ENCODE measurements at places on chromosomes 1 and 21.

GRCh38 chr21:44527156-44527982 is 12.6 kb downstream of the KRTAP10-1 start:
- DNase-seq, result no peak

DNA sequence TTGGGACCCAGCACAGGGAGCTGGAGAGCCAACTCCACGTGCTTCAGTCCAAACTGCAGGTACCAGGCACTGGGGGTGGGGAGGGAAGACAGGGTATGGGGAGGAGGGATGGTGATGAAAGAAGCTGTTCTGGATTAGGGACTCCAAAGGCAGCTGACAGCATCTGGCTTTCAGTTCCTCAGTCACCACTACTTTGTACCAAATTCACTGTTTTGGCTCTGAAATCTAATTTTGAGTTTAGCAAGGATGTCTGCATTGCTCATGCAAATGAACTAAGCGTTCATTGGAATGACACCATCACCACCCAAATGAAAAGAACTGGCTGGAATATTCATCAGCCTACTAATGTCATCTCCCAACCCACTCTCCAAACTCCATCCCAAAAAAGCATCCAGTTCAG is 8.7 kb downstream of the C1orf74 start:
- no peak for DNase-seq

DNA sequence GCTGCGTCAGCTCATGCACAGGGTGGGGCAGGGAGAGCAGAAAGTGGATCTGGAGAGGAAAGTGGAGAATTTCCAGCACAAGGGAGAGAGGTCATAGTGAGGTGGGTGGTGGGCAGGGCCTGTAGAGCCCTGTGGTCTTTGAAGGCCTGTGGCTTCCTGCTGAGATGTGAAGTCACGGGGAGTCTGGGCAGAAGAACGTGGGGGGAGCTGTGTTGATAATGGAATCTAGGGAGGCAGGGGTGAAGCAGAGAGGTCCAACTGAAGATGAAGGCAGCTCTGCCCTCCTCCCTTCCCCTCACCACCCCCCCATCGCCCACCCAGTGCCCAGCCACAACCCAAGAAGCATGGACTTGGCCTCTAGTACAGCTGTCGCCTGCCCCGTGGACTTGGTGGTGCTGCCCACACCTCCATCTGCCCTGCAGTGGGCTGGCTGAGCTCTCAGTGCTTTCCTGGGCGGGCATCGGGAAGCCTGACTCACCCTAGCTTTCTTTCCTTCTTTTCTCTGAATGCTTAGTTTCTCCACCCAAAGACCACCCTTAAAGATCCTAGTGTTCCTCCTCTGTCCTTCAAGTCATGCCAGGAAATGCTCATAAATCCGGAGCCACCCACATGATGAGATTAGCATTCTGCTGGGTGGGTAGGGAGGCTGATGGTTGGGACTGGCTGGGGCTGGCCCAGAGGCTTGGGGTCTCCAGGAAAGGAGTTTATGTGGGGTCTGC is 186.1 kb downstream of the TRABD2B start:
- no peak for DNase-seq

- DNase-seq, result no peak
These were observed 23.9 kb upstream of the KCTD3 start for GRCh38 chr1:215543191-215543606.

DNA sequence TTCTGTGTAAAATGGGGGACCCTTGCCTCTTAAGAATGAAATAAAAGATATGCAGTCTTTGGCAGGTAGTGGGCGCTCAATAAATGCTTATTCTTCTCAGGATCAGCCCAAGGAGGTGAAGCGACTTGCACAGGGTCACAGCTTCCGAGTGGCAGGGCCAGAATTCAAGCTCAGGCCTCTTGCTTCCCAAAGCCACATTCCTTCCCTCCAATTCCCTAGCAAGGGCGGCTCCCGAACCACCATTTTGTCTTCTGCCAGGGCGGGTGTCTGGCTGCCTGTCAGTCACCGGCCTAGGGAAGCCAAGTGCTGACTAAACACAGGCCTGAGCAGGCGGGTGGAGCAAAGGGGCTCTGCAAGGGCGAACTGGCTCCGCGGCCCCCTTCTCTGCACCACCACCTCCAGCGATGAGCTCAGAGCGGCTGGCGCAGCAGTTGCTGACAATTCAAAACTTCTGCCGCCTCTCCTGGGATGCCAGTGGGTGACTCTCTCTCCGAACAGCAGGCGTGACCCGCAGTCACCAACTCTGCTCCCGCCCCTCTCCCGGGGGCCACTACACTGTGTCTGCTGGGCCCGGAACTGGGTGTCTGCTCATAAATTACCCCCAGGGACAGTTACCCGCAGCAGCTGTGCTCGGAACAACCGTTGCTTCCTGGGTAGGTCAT is 10.8 kb downstream of the GPR3 start:
- no peak for DNase-seq

GRCh38 chr1:25100151-25100833 is 132.0 kb downstream of the SYF2 start:
- DNase-seq, result no peak

GRCh38 chr1:10105484-10105883 is 72.7 kb downstream of the UBE4B start:
- DNase-seq, result no peak

DNA sequence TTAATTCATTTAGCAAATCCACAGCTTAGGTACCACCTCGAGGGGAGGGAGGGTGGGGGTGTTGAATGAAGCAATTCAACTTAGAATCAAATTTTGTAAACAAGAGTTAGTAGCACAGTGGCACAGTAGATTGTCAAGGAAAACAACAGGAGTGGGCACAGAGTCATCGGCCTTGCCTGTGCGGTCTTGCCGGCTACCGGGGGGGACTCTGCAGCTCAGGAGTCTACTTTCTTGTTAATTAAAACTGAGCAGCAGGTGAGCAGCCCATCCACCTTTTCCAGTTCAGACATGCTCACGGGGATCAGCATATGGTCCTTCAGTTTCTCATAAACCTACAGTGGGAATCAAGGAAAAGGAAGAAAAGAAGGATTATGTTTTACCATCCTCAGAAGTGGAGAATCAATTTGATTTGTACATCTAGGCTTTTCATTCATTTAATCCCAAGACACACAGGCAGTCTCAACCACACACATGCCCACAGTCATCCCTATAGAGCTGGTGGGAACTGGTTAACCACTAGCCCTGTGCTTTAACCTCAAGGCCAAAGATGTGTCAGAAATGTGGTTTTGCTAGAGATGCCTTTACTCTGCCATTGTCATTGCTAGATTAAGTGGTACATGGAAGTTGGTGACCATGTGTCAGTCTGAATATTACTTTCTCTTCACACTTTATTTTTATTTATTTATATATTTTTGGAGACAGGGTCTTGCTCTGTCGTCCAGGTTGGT is 45.0 kb upstream of the BCL10 start:
- no peak for DNase-seq

- DNase-seq, result no peak
These were observed 74.4 kb downstream of the CAMTA1 start for GRCh38 chr1:6859415-6860343.

GRCh38 chr1:3863231-3863935 is 6.1 kb downstream of the DFFB start:
- no peak for DNase-seq

- no peak for DNase-seq
These were observed 155.8 kb downstream of the TRABD2B start for GRCh38 chr1:47841356-47841755.

- no peak for DNase-seq
These were observed 188.6 kb downstream of the FCRL5 start for GRCh38 chr1:157363660-157364140.

- DNase-seq, result no peak
These were observed 68.4 kb downstream of the AK5 start for GRCh38 chr1:77350012-77350770.

- DNase-seq, result no peak
These were observed 232.6 kb downstream of the COL11A1 start for GRCh38 chr1:102875756-102876155.

DNA sequence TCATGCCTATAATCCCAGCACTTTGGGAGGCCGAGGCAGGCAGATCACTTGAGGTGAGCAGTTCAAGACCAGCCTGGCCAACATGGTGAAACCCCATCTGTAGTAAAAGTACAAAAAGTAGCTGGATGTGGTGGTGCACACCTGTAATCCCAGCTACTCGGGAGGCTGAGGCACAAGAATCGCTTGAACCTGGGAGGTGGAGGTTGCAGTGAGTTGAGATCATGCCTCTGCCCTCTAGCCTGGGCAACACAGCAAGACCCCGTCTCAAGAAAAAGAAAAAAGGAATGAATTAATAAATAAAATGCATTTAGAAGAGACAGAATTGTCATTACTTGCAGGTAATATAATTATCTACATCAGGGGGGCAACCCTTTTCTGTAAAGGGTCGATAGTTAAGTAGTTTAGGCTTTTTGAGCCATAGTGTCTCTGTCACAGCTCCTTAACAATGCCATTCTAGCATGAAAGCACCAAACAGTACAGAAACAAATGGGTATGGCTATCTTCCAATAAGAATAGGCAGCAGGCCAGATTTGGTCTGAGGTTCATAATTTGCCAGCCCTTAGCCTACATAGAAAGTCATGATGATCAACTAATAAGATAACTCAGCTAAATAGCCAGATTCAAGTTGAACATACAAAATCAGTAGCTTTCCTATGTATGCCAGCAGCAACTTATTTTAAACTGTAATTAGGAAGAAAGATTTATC is 56.8 kb downstream of the RPRD2 start:
- DNase-seq, result no peak

DNA sequence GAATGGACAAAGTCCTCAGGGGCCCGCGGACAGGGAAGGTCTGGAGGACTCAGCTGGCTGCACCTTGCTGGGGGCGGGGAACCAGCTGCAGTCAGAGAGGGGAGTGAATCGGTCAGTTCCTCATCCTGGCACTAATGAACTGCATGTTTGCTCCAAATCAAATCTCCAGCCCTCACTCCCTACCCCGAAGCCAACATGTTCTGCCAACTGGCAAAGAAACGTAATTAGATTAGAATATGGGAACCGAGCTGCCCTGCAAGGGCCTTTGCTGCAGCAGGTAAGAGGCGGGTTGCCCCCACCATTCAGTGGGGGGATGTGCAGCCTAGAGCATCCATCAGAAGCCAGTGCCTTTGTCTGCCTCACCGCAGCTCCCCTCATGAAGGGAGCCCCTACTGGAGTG is 121.1 kb downstream of the AJAP1 start:
- DNase-seq, result no peak

DNA sequence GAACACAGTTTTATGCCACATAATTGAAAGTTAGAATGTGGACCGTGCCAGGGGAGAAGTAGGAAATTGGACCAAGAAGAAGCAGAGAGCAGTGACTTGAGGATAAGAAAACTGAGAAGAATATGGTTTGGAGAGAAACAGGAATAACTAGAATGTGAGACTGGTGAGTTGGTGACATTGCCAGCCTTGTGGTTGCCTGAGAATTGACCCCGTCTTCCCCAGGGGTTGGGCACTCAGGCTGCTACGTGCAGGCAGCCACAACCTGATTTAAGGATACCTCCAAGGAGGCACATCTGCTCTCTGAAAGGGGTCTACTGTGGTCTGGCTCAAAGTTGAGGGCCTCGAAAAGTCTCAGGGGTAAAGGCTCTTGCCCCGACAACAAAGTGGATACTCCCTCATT is 112.1 kb upstream of the ARTN start:
- DNase-seq, result no peak

DNA sequence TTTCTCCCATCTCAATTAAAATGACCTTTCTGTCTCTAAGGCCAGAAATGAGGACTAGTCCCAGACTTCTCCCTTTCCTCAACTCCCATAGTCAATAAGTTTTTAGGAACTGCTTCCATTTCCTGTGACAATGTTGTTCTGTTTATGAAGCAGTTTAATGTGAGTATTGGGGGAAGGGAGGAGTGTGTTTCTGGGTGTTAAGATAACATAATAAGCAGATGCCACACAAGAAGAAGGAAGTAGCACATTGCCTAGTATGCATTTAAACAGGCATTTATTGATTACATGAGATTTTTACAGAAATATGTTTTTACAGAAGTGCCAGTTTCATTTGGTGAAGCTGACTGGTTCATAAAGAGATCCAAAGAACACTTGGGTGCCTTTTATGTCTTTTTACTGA is 65.6 kb upstream of the TNR start:
- DNase-seq, result no peak

DNA sequence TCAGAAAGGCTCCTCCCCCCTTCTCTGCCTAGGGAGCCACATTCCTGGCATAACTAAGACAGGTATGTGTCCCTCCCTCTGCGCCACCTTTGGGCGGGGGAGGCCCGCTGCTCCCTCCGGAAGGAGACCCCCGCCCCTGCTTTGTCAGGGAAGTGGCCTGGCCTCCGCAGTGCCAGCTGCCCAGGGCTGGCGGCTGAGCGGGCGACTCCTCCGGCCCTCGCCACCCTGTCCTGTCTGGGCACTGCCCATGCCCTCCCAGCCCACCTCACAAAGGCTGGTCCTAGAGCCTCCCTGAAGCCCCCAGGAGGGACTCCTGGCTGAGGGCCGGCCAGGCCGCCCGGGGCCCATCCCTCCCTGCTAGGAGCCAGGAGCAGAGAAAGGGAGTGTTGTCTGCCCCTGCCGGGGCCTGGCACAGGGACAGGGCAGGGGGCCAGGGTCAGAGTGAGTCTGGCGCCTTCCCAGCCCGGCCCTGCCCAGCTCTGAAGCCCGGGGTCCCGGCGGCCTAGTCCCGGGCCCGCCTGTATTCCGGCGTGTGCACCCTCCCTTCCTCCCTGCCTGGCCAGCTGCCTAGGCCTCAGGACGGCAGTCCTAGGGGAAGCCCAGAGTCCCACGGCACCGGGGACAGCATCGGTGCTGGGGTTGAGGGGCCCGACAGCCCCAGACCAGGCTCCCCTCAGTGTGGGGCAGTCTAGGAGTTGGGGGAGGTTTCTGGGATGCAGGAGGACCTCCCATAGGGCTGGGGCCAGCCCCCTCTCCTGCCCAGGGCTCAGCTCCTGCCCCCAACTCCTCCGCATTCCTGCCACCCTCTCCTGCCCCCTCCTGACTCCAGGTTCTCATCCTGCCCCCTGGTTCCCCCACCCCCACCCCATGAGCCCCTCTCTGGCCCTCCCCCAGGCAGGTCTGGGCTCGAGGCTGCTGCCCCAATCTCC is 5.1 kb downstream of the AGRN start:
- DNase-seq, result no peak

- DNase-seq, result no peak
These were observed 72.0 kb downstream of the MAN1C1 start for GRCh38 chr1:25688390-25689119.

GRCh38 chr1:91148641-91149069 is 126.8 kb upstream of the ZNF644 start:
- no peak for DNase-seq

DNA sequence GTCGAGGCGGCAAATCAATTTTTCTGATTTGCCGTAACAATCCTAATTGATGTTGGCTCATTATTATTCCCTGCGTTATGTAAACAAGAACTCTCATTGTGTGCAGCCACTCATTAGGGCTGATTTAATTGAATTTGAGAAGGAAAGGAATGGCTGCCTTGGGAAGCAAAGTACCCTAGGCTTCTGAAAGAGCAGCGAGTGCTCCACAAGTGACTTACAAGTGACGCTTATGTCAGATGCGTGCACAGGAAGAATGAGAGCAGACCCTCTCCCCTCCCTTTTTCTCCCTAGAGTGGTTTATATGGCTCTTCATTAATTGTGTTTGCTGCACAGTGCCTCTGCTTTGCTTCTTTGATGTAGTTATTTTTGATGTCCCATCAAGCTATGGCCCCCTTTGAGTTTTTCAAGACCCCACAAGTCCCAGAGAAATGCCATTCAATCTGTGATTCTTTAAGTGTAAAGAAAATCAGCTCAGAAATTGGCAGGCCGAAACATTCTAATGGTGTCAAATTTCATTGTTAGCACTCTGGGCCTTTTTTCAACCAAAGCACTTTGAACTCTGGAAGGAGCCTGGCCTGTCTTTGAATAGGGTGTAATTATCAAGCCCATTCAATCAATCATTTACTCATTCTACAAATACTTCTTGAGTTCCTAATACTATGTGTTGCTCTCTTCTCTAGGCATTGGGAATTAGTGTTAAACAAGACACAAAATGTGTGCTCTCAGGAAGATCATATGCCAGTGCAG is 86.8 kb upstream of the VAV3 start:
- DNase-seq, result no peak

Data from stimulated activated CD8-positive, alpha-beta memory T cell treated with anti-CD3 and anti-CD28 coated beads, Interleukin-2, amount 100 ng/mL, for 1 hour (primary cell).